NCI-H1105 (cell line): ENCODE measurements at places on chromosomes 3 and 15.

GRCh38 chr15:59562448-59563186 lies 49.0 kb upstream of the GCNT3 start:
- no peak for DNase-seq

- no peak for DNase-seq
Measured at GRCh38 chr3:44996556-44996969, 20.5 kb downstream of the EXOSC7 start.

GRCh38 chr3:59308001-59308400 lies 258.2 kb upstream of the CFAP20DC start:
- no peak for DNase-seq

DNA sequence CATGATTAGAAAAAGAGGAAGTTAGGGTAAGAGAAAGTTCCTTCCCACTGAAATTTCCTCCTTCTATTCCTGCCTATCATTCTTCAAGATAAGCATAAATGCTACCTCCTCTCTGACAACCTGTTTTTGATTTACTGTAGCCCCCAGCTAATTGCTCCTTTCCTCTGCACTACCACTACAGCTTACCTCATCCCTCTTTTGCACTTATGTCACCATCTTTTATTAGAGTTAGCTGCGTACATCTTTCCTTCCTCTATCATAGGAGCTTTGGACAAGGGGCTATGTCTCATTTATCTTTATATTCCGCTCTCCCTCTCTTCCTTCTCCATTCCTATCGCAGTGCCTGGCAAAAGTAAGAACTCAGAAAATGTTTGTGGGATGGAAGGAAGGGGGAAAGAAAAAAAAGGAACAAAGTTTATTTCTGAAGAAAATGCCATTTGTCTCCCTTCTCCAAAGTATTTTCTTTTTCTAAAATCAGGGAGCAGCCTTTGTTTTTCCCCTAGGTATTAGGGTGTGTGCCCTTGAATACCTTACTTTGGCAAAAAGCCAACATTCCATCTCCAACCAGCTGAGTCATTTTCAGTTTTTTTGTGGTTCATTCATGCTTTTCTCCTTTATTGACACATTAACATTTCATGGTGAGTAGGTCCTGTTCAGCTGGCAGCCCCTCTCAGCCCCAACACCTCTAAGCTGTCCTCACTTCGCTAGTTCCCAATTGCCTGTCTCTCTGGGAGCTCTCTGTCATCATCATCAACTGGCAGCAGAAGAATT lies 87.6 kb upstream of the SOX2 start:
- DNase-seq, result peak; percentile 92

DNA sequence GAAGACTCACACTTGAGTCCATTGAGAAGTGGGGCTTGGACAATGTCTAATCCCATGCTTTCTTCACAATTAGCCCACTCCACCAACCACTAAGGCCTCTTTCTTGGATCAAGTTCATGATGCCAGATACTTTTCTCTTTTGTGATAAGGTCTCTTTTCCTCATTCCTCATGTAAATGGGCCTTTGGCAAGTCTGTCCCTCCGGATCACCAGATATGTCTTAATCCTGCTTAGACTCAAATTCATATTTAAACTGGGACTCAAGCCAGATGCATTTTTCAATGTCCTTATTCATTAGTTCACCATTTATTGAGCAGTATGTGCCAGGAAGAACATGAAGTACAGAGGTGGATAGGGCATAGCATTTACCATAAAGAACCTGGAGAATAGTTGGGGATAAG lies 671.1 kb downstream of the TBL1XR1 start:
- no peak for DNase-seq

- DNase-seq, result peak; percentile 46
Measured at GRCh38 chr3:143847787-143848631, at the start of gene SLC9A9. Gene SLC9A9, minus strand, starts transcription at chr3:143848468. Its CDS starts 146 bp downstream, at chr3:143848322.

GRCh38 chr3:149958171-149958796 lies 12.4 kb downstream of the PFN2 start:
- no peak for DNase-seq

- peak; percentile 92 for DNase-seq
Measured at GRCh38 chr3:186209810-186210752, 101.2 kb upstream of the ETV5 start.

- DNase-seq, result no peak
Measured at GRCh38 chr3:3074551-3075257, 35.5 kb downstream of the IL5RA start.

GRCh38 chr15:66702035-66702786 lies at the start of gene SMAD6:
Gene SMAD6, plus strand, starts transcription at chr15:66702236. Its CDS starts 1,023 bp downstream, at chr15:66703259.
- DNase-seq, result peak; percentile 98

GRCh38 chr3:23629181-23629894 lies 176.4 kb upstream of the UBE2E1 start:
- peak; percentile 67 for DNase-seq

DNA sequence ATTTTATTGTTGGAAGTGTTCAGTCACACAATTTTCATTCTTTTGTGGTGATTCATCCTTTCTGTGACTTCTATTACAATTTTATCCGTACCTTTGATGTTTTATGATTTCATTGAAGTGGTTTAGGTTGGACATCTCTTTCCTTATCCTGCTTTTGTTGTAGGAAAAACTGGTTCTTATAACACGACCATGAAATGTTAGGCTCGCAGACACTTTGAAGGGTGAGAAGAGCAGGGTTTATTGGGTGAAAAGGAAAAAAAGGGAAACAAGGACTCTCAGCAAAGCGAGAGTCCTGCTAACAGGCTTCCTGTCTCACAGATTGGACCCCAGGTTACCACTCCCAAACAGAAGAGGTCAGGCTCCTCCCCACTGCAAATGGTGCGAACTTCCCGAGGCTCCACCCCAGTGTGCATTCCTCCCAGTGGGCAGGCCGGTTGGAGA lies 257.4 kb downstream of the STXBP5L start:
- no peak for DNase-seq

GRCh38 chr15:55915876-55916567 lies 77.4 kb downstream of the NEDD4 start:
- DNase-seq, result no peak

GRCh38 chr3:85800676-85801075 lies 841.9 kb downstream of the CADM2 start:
- DNase-seq, result no peak

- no peak for DNase-seq
Measured at GRCh38 chr3:11794927-11795326, 51.8 kb downstream of the TAMM41 start.

- no peak for DNase-seq
Measured at GRCh38 chr15:38238311-38238710, 14.3 kb upstream of the SPRED1 start.

DNA sequence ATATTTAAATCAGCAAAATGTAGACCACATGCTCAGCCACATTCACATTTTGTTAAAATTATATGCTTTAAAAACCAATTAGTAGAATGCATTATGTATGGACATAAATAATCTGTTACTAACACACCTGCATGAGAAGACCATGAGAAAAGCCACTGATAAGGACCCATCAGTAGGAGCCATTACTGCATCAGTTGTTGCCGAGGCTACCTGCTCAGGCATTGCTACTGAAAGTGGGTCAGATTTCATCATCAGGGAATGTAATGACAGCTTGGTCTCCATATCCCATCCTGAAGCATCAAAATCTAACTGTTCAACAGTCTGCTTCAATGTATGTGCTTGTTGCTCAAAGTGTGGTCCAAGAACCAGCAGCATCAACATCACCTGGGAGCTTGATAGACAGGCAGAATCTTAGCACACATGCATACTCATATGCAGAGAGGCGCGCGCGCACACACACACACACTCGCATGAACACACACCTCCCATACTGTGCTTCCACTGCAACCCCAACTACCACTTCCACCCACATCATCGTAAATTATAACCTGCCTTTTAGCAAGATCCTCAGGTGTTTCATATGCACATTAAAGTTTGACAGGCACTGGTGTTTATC lies 72.4 kb upstream of the FOXB1 start:
- DNase-seq, result no peak

- DNase-seq, result no peak
Measured at GRCh38 chr3:71568207-71568606, 15.3 kb downstream of the FOXP1 start.

GRCh38 chr3:61961900-61962299 lies 400.5 kb downstream of the PTPRG start:
- DNase-seq, result no peak

DNA sequence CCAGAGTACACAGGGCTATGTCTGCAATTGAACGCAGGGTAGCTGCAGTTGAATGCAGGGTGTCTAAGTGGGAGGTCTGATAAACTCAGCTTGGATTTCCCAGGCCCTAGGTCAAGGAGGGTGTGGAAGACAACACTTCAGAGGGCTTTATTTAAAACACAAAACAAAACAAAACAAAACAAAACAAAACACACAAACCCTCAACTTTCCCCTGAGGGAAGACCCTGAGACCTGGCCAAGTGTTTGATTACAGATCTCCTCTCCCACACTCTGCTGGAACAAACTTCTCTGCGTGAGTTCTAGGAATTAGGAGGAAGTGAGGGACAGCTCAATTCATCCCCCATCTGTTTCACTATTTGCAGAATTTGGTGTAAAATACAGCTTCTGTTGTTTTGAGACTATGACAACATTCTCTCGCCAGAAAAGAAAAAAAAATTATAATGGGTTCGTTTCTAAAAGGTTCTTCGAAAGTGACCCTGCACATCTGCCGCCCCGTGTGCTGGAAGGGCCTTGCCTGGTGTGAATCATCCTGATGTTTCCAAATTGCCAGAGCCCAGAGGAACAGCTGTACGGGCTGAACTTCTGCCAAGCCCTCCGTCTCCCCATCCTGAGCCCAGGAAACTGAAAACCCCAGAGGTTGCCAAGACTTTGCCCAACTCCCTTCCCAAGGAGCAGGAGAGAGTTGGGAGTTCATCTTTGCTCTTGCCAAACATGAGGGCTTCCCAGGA lies 73.3 kb upstream of the RAD18 start:
- DNase-seq, result no peak

- DNase-seq, result no peak
Measured at GRCh38 chr3:43869491-43869890, 178.8 kb downstream of the ABHD5 start.

GRCh38 chr15:64521201-64521600 lies 60.8 kb downstream of the ZNF609 start:
- no peak for DNase-seq

DNA sequence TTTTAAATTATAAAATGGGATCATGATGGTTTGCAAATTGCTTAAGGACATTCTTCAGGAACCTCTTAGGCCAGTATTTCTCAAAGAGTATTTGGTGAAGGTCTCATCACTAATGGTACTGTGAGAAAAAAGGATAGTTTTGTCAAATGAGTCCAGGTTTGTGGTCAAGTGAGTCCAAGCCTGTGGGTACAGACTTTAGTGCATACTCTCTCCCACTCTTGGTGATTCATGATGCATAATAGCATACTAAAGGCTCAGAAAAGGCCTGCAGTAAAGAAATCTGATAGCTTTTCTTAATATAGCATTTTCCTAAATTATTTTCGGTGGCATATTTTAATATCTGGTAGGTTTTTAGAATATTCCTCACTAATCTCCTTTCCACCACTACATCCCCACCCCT lies 20.0 kb downstream of the BOC start:
- DNase-seq, result no peak

DNA sequence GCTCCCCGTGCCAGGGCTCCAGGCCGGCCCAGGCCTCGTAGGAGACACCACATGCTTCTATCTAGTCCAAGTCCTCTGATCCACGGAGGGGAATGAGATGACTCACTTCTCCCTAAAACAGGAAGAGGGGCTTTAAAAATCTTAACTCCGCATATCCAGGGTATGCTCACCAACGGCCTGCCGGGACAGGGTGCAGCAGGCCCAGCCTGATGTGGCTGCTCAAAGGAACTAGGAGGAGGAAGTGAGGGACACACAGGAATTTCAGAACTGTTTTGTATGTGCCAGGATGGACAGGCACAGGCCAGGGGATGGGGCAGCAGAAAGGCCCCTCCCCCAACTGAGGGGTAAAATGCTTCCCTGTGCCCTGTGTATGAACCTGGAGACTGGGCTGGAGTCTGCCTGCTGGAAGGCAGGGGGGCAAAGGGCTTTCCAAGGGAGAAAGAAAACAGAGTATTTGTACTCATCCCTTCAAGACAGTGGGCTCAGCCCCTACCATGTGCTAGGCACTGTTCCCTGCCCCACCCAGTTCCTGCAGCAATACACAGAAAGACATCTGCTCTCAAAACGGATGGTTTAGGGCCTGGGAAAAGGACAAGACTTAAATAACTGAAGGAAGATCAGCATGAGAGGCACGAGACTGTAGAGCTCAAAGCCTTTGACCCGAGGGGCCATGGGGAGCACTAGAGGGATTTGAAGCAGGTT lies 22.1 kb downstream of the CHDH start:
- DNase-seq, result no peak

- DNase-seq, result no peak
Measured at GRCh38 chr15:70348226-70348543, 250.5 kb upstream of the TLE3 start.

DNA sequence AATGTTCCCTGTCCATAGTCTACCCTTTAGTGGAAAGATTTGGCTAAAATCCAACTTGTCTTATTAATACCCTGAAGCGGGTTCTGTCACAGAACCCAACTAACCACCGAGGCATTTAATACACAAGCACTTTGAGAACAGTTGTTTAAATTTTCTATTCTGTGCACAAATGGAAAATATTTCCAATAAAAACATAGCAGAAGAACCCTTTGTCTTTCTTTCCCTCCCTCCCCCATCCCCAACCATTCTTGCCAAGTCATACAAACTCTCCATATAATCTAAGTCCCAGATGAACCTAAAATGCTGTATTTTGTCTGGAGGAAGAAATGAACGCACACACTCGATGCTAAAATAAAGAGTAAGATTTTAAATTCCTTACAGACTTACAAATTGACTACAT lies 126.9 kb upstream of the STRIT1 start:
- no peak for DNase-seq

GRCh38 chr3:119829420-119829819 lies 47.5 kb downstream of the NR1I2 start:
- DNase-seq, result no peak

DNA sequence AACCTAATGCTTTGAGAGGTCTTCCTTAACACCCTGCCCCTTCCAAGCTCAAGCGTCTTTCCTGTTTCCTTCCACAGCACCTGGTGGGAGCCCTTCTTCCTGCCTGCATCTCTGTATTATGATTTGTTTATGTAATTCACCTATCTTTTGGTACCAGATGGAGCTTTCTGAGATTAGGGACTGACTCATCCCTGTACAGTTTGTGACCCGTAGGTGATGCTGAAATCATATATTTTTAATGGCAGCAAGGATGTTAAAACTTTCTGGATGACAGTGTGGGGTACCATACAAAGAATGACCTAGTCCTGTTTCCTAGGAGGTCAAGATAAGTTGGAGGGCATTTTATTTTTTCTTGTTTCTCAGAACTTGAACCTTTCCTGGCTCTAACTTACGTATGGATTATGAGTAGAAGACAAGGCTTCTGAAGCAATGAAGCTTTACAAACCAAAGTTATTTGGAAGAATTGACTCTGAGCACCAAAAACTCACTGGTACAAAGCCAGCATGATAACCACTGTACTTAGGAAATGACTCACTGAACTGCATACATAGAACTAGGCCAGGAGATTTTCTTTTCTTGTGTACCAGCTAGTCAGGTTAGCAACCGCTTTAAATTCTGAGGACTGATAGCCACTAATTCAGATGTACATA lies 46.6 kb downstream of the HHLA2 start:
- DNase-seq, result no peak

DNA sequence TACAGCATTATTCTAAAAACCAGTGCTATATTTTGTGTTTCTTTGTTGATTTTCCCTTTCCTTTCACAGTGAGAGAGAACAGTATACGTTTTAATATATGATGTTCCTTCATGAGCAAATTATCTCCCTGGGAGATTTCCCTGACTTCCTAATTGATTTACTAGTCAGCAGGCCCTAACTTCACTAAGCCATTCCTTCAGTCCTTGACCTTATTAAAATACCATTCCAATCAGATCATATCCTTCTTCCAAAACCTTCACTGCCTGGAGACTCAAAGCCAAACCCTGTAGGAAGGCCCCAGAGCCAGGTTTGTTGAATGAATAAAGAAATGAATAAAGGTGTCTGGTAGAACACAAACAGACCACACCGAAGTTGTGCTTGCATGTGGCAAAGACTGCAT lies 43.8 kb upstream of the ARHGEF3 start:
- no peak for DNase-seq
